CD14-positive monocyte (primary cell): ENCODE measurements at places on chromosomes 2 and 18.

DNA sequence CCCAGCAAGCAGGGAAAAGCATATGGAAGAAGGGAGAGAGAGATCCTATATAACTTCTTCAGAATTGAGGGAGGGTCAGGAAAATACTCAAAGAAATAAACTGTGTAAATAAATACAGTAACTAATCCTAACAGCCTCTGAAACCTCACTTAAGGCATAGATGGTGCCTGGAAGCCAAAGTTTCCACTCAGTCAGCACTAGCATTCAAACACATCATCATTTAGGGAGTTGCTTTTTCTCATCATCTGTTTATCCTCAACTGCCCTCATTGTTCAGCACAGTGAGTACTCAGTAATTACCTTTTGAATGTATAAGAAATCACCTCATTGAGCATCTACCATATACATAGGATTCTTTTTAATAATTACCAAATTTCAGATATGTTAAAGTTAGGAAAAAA is 262.9 kb downstream of the C1D start:
- no peak for DNase-seq

DNA sequence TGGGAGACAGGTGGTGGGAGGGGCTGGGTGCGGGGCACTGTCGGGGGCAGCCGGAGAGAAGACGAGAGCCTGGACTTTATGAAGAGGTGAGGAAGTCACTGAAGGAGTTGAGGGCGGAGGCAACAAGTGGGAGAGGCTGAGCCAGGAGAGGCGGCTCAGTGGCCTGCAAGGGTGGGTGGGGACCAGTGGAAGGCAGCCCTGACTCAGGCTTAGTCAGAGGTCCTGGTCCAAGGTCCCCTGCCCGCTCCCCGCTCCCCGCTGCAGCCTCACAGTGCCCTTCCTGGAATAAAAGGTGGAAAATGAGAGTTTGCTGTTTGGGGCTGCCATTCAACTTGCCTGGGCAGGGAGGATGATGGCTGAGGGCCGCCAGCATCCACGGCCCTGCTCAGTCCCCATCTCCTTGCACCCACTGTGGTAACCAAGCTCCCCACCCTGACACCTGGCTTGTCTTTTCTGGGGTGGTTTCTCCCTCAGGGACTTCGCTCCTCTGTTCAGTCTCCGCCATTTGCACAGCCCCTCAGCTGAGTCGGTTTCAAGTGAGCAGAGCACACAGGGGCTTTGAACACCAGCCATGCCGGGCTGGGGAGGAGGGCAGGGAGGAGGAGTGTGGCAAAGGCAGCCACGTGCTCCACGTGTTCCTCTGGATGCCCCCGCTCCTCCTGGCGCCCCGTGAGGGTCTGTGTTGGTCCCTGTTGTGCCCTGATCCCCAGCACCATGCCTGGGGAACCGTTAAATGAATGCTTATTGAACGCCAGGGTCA is 13.7 kb upstream of the RALB start:
- no peak for DNase-seq

DNA sequence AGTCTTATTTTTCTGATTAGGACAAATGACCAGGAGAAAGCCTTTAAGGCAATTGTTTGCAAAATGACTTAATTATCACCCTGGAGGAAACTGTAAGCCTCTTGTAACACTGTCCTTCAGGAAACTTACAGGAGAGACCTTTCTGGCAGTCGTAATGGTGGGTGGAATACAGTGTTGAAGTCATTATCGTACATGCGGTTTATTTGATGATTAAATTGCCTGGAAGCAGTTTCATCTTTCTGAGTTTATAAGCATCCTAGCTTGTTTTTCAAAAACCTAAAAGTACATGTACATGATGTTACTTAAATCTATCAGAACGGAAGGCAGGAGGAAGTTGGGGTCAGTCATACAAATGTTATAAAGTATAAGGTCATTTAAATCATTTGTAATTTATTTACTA is 86.2 kb upstream of the RAB27B start:
- no peak for DNase-seq

DNA sequence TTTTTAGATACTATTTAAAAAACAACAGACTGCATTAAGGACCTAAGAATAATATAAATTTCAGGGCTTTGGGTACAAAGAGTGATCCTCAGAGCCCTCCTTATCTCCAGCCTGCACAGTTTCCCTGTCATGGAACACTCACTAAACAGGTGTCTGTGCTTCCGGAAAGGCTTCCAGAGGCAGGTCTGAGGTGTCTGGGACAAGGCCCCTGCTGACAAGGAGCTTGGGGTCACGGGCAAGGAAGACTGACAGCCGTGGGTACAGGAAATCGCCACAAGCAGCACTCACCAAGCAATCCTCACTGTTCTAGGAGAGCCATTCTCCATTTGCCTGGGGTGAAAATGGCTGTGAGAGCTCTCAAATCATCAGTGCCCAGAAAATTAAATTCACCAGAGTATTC is 220.3 kb upstream of the PXDN start:
- DNase-seq: no peak

GRCh38 chr2:60465736-60466135 is 87.7 kb downstream of the BCL11A start:
- peak; percentile 39 for DNase-seq

DNA sequence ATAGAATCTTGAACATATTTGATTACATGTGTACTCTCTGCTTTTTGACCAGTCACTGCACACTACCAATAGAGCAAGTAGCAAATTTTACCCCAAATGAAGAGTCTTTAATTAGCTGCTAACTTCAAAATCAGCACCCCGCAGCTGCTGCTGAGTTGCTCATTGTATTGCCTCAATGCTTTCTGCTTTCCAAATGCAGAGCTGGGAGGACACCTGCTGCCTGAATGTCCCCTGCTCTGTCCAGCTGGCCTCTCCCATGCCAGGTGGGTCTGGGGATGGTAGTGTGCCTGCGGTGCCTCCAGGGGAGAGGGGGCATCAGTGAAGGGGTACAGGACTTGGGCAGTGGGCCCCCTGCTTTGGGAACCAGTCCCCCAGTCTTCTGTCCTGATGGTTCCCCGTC is 184.8 kb downstream of the PRKCE start:
- DNase-seq: no peak

DNA sequence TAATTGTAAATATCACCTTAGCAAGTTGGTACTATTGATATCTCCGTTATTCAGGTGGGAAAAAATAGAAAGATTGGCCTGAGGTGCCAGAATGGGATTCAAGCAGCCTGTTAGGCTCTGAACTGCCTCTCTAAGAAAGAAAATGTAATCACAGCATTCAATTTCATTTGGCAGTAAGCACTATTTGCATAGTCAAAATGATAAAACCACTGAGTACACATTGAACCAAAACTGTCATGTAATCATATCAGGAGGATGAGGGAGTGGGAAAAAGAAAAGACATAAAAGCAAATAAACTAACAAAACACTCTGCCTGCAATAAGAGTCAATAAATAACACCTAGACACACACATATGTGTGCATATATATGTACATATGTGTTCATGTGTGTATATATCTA is 103.9 kb upstream of the TACR1 start:
- DNase-seq: no peak

GRCh38 chr18:63883617-63884016 is 3.9 kb upstream of the SERPINB2 start:
- DNase-seq: peak; percentile 29

DNA sequence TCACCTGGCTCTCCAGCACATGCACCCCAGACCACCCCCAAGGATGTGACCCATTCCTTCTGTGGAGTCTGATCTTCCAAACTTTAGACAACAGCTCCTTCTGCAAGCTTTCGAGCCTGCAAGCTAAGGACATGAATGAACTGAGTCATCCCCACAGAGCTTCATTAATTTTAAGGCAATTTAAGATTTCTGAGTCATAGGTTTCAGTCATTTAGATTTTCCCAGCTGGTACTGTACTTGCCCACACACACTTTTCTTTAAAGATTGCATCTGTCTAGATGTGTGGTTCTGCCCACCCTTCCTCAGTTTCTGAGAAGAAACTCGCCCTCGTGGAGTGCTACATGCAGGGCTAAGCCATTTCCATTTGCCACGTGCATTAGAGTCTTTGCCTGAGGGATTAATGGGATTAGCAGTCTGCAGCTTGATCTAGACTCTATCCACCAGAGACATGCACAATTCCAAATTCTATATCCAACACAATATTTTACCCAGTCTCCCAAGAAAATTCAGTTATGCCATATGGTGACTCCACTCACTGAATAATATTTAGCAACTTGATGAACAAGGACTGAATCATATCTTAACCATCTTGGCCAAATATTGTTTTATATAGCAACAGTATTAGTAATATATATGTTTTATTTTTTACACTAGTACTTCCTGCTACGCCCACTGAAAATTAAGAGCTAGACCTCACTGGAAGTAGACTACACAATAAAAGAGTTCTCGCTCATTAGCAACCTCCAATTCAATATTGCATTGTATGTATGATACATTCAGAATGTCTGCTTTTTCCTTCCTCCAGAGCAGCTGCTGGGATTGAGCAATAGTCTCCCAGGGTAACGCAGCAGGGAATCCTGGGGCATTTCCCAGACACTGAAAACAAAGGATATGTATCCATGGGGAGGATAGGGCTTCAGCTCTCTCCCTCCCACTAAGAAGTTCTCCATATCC is 14.3 kb upstream of the TRIB2 start:
- DNase-seq: no peak

DNA sequence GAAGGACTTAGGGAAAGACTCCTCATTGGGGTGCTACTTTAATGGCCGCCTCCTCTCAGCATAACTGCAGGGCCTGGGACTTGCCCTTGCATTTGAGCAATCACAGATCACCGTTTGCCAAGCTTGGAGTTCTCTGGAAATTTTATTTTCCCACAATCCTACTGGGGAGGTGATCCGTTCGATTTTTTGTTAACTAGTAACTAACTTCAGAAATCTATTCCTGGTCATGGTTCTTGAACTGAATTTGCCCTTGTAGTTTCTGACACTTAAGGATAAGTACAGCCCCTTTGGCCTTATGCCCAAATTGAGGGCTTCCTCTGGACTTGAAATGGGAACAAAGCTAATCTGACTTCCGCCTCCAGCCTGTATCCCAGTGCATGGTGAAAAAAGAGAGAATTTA is 60.5 kb upstream of the ST3GAL5 start:
- DNase-seq: no peak

DNA sequence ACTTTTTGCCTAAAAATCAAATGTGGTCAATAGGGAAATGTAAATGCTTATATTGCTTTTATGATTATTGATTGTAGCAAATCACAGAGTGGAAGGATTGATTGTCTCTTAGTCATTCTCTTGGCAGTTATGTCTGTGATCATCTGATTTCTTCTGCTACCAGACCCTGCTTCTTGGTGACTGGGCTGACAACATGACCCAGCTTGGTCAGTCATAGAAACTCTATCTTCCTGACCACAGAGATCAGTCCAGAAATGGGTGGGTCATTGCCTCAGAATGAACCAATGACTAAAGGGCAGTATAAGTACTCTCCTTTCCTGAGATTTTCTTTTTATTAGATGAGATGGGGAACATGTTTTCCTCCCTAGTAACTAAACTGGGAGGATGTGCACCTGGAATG is 87.6 kb downstream of the MAIP1 start:
- DNase-seq: no peak

- DNase-seq: no peak
Measured at GRCh38 chr2:108363908-108364225, 13.9 kb upstream of the SULT1C4 start.

- DNase-seq: no peak
Measured at GRCh38 chr2:46008091-46008870, 288.9 kb upstream of the EPAS1 start.

GRCh38 chr2:30683236-30683956 is 123.8 kb downstream of the CAPN13 start:
- peak; percentile 5 for DNase-seq

GRCh38 chr2:7849027-7849426 is 832.8 kb upstream of the ID2 start:
- no peak for DNase-seq

- no peak for DNase-seq
Measured at GRCh38 chr2:197804758-197805714, 643 bp downstream of the PLCL1 start.

DNA sequence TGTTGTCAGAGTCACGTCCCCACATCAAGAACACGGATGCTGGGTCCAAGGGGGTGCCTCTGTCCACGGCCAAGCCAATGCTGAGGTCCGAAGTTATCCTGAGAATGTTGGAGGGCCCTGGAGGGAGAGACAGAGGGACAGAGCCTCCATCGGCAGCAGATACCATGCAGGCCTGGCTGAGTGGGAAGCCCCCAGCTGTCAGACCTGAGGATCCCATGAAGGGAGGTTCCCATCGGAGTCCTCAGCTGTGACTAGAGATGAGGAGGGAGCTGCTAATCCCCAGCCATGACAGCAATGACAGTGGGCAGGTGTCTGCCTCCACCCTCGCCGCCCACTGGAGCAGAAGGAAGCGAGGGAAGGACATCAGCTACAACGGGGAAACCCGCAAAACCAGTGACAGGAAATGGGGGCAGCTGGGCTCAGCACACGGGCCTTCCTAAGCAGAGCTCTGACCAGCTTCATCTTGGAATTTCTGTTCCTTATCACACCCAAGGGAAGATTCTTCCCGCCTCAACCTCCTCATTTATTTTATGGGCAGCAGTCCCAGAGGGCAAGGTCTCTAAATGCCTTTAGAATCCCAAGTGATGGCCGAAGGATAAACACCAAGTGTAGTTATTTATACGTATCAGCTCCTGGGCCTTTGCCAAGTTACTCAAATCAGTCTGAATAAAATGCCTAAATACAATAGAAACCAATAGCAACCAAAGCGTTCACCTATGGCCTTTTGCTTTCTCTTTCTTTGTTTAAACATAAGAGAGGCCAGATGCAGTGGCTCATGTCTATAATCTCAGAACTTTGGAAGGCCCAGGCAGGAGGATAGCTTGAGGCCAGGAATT is 32.2 kb downstream of the FAM178B start:
- no peak for DNase-seq

DNA sequence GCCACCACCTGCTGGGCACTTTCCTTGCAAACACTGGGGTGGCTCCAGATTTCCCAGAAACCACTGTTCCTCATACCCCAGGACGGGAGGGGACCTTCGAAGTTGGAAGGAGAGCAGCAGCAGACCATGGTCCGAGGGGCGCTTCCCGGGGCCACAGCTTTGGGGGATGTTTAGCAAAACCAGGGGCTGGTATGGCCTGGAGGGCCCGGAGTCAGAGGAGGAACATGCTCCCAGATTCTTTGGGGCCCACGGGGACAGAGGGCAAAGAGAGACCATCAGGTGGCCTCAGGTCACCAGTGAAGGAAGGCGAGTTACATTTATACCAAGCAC is 25.3 kb downstream of the HS6ST1 start:
- DNase-seq: no peak

DNA sequence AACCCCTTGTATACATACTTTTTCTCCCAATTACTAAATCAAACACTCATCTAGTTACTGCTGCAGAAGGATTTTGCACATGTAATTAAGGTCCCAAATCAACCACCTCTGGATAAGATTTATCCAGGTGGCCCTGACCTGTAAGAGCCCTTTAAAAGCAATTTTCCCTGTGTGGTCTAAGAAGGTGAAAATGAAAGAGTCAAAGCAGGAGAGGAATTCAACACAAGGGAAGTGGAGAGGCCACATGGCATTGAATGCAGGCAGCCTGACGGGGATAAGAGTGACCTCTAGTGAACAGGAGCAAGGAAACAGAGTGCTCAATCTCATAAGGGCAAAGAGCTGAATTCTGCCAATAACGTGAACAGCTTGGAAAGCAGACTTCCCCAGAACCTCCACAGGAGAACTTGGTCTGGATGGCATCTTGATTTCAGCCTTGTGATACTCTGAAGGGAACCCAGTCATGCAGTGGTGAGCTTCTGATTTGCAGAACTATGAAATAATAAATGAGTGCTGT is 27.2 kb downstream of the PPP3R1 start:
- DNase-seq: peak; percentile 53
